Stromal cell of bone marrow (primary cell): ENCODE measurements at places on chromosomes 11 and 22.

DNA sequence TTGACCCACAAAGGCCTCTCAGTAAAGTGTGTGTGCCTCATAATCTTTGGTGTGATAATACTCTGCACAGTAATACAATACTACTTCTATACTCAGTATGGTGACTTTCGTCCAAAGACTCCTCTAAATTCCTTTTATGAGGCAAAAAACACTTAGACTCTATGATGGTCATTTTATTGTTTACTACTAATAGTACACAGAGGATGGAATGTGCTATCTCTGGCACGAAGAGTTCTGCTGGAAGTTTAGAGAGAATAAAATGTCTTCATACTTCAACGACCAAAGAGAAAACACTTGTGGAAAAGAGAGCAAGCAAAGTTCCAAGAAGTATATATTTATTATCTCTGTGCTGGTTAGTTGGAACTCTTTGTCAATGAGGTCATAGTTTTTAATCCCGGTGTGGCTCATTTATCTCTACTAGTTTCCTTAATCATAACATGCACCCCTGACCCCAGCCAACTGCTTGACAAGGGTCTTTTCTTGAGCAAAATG, 7.5 kb upstream of the CSTF3 start:
- no peak for DNase-seq

DNA sequence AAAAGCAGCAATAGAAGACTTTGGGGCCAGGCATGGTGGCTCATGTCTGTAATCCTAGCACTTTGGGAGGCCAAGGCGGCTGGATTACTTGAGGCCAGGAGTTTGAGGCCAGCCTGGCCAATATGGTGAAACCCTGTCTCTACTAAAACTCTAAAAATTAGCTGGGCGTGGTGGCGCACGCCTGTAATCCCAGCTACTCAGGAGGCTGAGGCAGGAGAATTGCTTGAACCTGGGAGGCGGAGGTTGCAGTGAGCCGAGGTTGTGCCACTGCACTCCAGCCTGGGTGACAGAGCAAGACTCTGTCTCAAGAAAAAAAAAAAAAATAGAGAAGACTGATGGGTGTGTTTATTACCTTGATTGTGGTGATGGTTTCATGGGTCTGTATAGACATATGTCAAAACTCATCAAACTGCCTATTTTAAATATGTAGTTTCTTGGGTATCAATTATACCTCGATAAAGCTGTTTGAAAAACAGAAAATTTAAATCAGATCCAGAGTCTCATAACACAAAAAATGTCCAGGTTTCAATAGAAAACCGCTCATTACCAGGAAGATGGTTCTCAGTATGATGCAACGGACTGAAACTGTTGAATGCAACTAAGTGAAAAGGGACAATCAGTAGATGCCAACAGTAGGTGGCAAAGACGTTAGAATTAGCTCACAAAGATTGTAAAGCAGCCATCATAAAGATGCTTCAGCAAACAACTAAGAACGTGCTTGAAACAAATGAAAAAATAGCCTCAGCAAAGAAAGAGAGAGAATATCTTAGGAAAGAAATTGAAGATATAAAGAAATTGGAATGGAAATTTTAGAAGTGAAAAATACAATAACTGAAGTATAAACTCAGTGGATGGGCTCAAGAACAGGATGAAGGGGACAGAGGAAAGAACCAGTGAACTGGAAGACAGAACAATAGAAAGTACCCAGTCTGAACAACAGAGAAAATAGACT, 33.1 kb upstream of the SEPTIN5 start:
- DNase-seq, result no peak

GRCh38 chr11:20474882-20475517, 87.5 kb downstream of the PRMT3 start:
- DNase-seq, result no peak

DNA sequence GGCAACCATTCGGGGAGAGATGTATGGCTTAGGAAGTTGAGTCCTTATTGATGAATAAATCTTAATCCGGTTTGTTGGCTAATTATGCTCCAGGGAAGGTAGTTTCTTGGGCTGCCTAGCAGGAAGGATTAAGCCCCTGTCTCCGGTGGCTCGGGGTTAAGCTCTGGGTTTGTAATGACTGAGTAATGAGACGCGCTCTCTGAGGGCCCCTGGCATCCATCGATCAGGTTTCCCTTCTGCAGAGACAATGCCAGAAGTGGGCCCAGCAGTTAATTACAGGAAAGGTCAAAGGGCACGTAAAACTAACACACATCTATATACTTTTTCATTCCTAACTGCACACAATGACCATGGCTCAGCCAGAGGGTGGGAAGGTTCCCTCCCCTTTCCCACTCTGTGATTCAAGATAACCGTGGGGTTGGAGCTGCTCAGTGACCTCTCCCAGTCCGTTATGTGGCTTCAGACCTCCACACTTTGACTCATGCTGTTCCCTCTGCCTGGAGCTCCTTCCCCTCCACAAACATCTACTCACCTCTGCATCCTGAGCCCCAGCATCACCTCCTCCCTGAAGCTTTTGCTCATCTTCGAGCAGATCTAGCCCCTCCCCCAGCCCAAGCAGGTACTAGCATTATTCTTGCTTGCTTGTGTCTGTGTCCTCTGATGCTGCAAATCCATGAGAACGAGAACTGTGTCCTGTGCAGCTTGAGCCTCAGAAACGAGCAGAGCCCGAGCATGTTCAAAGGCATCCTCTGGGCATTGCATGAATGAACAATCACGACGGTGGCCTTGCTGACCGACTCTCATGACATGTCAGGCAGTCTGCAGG, 16.6 kb downstream of the SCUBE1 start:
- no peak for DNase-seq
